ENCODE measurements at places on chromosomes 16 and 17. TPM values are rescaled to one million over a fixed set of nuclear protein-coding genes. Genes with fewer than 3 reads are reported as not detected.

GRCh38 chr17:8859804-8860430 lies 7.6 kb downstream of the PIK3R6 start:
- no peak overlapping the region for H3K27ac ChIP-seq
- no peak for DNase-seq
- no peaks in the 10 kb centered on the region for H3K27me3 ChIP-seq
- peaks cover 6% of the 10 kb centered on the region for H3K36me3 ChIP-seq
- no peak overlapping the region for H3K4me3 ChIP-seq

- no peaks in the 10 kb centered on the region for H3K27me3 ChIP-seq
- peak overlapping the region; percentile 87 for H3K27ac ChIP-seq
- peaks cover 3% of the 10 kb centered on the region for H3K36me3 ChIP-seq
- no peak for DNase-seq
Measured at GRCh38 chr17:3693829-3694231, 2.1 kb downstream of the P2RX5 start.

The KRT28 gene
- not detected for total RNA-seq

The DNAI2 gene
- total RNA-seq = 0.38 TPM

GRCh38 chr17:2962729-2963128 lies 100.7 kb downstream of the OR1D5 start:
- H3K4me1 ChIP-seq = peaks cover 3% of the 10 kb centered on the region
- H3K27me3 ChIP-seq = no peaks in the 10 kb centered on the region
- DNase-seq = no peak
- H3K4me3 ChIP-seq = no peak overlapping the region
- peaks cover 23% of the 10 kb centered on the region for H3K36me3 ChIP-seq

DNA sequence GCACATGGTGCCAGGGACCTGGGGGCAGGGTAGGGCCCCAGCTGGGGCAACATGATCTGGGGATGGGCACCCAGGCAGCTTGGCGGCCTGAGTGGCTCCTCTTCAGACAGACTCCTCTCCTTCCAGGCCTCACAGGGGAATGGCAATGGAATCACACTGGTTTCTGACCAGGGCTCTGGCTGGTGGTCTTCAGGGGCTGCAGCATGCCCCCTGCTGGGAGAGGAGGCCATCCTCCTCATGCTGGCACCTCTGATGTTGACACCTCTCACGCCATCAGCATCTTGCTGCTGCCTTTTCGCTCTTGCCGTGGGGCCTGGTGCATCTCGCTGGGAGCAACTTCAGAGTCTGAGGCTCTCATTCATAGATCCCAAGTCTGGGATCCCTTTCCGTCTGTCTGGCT lies 11.2 kb upstream of the GFOD2 start:
- peaks cover 52% of the 10 kb centered on the region for H3K36me3 ChIP-seq
- no peaks in the 10 kb centered on the region for H3K27me3 ChIP-seq
- H3K4me3 ChIP-seq = no peak overlapping the region
- H3K27ac ChIP-seq = peak overlapping the region; percentile 55

DNA sequence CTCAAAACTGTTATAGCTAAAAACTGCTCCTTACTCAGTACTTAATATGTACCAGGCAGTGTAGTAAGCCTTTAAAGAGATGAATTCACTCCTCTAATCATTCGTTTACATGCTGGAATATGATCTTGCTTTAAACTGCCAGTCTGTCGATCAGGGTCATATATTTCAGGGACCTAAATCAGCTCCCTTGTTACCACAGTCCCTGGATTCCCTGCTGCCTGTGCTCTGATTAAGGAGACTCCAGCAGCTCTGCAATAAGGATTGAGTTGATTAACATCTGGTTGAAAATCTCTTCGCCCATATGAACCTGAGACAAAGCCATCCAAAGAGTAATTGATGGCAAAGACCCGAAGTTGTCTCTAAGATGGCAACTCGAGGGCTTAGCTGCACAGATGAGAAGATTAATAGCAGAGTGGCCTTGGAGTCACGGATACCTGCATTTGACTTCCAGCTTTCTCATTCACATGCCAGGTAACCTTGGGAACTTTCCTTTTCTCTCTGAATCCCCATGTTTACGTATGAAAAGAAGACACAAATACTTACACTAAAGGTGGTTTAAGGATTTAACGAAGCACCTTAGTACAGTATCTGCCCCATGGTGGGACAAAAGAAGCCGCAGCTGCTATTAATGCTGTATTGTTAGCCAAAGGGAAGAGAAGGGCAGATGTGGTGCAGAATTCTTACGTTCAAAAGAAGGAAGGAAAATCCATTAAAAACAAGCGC lies 68.2 kb downstream of the VAT1L start:
- H3K27me3 ChIP-seq = peaks cover 19% of the 10 kb centered on the region
- no peak overlapping the region for H3K27ac ChIP-seq
- H3K36me3 ChIP-seq = no peaks in the 10 kb centered on the region
- DNase-seq = no peak
- H3K4me3 ChIP-seq = no peak overlapping the region

DNA sequence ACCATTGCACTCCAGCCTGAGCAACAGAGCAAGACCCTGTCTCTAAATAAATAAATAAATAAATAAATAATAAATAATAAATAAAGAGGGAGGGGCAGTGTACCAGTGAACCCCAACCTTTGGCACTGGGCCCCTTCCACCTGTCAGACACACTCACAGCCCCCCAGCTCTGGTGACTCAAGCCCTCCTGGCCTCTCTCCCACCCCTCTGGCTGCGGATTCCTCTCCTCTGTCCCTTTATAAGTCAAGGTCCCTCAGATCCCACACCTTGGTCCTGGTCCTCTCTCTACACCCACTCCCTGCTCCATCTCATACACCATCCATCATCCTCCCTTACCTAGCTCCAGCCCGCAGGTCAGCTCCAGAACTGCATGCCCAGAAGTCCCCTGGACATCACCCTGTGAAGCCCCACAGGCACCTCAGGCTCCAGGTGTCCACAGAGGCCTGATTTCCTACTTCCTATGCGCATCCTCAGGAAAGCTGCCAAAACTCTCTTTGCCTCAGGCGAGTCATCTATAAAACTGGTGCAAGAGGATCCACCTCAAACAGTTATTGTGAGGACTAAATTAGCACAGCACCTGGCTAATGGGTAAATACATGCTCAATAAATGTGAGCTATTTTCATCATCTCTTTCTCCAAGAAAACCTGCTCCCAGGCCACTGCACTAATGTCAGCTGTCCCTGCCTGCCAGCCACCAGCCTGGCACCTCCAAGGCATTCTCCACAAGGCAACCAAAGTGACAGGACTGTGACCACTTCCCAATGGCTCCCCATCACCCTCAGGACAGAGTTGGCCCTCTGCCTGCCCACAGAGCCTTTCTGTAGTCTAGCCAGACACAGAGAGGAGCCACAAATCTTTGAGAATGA lies 46.8 kb downstream of the BEAN1 start:
- peaks cover 1% of the 10 kb centered on the region for H3K27me3 ChIP-seq
- H3K4me3 ChIP-seq = no peak overlapping the region
- peaks cover 18% of the 10 kb centered on the region for H3K4me1 ChIP-seq
- H3K27ac ChIP-seq = peak overlapping the region; percentile 4
- no peaks in the 10 kb centered on the region for H3K36me3 ChIP-seq
